Gastrocnemius medialis (tissue), 4 donors: ENCODE measurements at places on chromosomes 4 and X. TPM values are rescaled to one million over a fixed set of nuclear protein-coding genes. Genes with fewer than 3 reads are reported as not detected.

- H3K36me3 ChIP-seq: no peaks in the 10 kb centered on the region
- H3K27ac ChIP-seq: no peak overlapping the region
- H3K27me3 ChIP-seq: no peaks in the 10 kb centered on the region
- DNase-seq: no peak
- no peaks in the 10 kb centered on the region for H3K4me1 ChIP-seq
These were observed 224.2 kb downstream of the RCHY1 start for GRCh38 chr4:75289914-75290582.

DNA sequence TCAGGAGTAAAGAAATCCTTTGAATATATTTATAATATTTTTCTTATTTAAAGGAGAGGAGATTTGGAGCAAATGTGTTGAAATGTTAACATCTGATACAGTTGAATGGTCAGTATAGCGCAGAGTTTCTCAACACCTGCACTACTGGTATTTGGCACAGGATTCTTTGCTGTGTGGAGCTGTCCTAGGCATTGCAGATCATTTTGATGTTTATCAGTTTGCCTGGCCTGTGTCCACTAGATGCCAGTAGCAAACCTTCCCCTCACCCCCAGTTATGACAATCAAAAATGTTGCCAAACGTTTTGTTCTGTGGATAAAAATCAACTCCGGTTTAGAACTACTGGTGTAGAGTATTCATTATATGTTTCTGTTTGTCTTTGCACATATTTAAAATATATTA lies 765.3 kb upstream of the SLIT2 start:
- DNase-seq: no peak
- no peak overlapping the region for H3K4me3 ChIP-seq
- H3K4me1 ChIP-seq: no peaks in the 10 kb centered on the region
- no peaks in the 10 kb centered on the region for H3K36me3 ChIP-seq
- no peaks in the 10 kb centered on the region for H3K27me3 ChIP-seq

Gene CT45A5
- total RNA-seq: not detected

Gene ASB9
- 0.78 TPM for total RNA-seq

DNA sequence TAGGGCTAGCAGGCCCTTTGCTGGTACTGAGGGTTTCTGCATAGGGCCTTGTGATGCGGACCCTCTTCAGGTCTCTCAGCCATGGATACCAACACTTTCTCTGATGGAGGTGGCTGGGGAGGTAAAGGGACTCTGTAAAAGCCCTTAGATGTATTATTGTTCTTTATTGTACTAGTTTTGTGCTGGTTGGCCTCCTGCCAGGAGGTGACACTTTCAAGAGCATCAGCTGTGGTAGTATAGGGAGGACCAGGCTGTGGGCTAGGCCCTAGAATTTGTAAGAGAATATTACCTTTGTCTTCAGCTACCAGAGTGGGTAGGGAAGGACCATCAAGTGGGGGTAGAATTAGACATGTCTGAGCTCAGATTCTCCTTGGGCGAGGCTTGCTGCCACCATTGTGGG lies 936.3 kb downstream of the CENPC start:
- H3K4me3 ChIP-seq: no peak overlapping the region
- no peaks in the 10 kb centered on the region for H3K27me3 ChIP-seq
- no peaks in the 10 kb centered on the region for H3K36me3 ChIP-seq
- H3K4me1 ChIP-seq: no peaks in the 10 kb centered on the region
- no peak for DNase-seq

- H3K4me1 ChIP-seq: no peaks in the 10 kb centered on the region
- H3K4me3 ChIP-seq: no peak overlapping the region
- H3K27me3 ChIP-seq: no peaks in the 10 kb centered on the region
- no peaks in the 10 kb centered on the region for H3K36me3 ChIP-seq
- no peak for DNase-seq
- H3K27ac ChIP-seq: no peak overlapping the region
These were observed 86.0 kb downstream of the HTT start for GRCh38 chr4:3160438-3160837.

DNA sequence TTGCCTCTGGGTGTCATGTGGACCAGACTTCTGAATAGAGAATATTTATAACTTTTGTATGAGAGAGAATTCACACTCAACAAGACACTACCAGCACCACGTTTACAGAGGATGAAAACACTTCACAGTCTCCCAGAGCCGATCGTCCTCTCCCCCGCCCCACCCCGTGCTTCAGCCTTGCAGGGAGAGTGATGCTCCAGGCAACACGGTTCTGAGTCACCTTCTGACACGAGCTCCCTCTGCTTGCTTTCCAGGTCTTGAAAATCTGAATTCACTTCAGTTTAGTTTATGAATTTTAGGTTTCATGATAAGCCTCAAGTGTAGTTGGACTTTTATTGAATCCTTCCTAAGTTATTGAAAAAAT lies 59.8 kb downstream of the CPLX1 start:
- no peak overlapping the region for H3K27ac ChIP-seq
- no peaks in the 10 kb centered on the region for H3K4me1 ChIP-seq
- DNase-seq: no peak
- H3K27me3 ChIP-seq: no peaks in the 10 kb centered on the region
- H3K36me3 ChIP-seq: peaks cover 59% of the 10 kb centered on the region

GRCh38 chr4:154838694-154839093 lies 57.6 kb downstream of the RBM46 start:
- H3K27me3 ChIP-seq: no peaks in the 10 kb centered on the region
- no peak for DNase-seq
- no peak overlapping the region for H3K4me3 ChIP-seq
- H3K4me1 ChIP-seq: no peaks in the 10 kb centered on the region
- H3K27ac ChIP-seq: no peak overlapping the region
- no peaks in the 10 kb centered on the region for H3K36me3 ChIP-seq

Gene TCEAL6
- total RNA-seq: not detected

DNA sequence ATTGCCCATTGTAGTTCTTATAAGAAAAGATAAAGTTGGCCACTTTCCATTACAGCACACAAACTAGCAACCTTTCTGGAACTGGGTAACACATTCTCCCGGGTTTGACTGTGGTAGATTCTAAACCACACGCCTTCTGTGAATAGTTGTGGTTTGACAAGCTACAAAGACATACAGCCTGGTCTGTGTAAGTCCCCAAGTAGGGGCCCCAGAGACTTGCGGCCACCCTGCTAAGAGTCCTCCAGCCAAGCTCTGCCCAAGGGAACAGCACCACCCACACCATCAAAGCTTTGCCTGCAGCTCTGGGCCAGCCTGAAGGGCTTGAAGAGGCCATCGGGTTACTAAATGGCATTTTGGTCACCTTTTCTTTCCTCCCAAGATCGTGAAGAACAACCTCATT lies 203.4 kb downstream of the MAML3 start:
- no peak overlapping the region for H3K4me3 ChIP-seq
- no peak overlapping the region for H3K27ac ChIP-seq
- no peak for DNase-seq
- no peaks in the 10 kb centered on the region for H3K36me3 ChIP-seq

- no peak overlapping the region for H3K27ac ChIP-seq
- DNase-seq: no peak
- H3K36me3 ChIP-seq: no peaks in the 10 kb centered on the region
These were observed 420.5 kb upstream of the TECRL start for GRCh38 chr4:64829749-64830148.

GRCh38 chr4:23169608-23170311 lies 477.0 kb downstream of the GBA3 start:
- H3K4me1 ChIP-seq: peaks cover 3% of the 10 kb centered on the region
- H3K27ac ChIP-seq: no peak overlapping the region
- H3K36me3 ChIP-seq: no peaks in the 10 kb centered on the region

Gene NDNF
- total RNA-seq: 6.3 TPM

DNA sequence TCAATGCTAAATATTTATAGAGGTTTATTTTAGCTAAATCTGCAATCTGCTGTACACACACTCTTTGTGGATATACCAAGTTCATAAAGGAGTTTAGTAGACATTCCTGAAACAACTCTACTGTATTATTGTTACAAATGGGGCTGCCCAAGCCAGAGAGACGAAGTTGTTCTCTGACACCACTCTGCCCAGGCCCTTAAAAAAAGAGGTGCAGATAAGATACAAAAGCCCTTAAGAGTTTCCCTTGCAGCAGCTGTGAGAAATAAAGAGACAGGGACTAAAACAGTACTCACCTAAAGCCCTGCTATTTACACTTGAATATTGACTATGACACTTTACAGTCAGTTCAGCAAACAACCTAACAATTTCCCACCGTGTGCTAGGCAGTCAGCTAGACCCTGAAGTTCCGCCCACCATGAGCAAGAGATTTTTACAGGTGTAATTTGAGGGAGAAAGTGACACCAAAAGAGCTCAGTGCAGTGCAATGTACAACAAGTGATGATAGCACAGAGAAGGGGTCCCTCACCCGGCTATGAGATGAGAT lies 191.7 kb downstream of the PRDM5 start:
- no peaks in the 10 kb centered on the region for H3K27me3 ChIP-seq
- DNase-seq: no peak
- H3K27ac ChIP-seq: no peak overlapping the region
- no peaks in the 10 kb centered on the region for H3K36me3 ChIP-seq
- no peaks in the 10 kb centered on the region for H3K4me1 ChIP-seq

- H3K27ac ChIP-seq: no peak overlapping the region
- no peak for DNase-seq
- no peaks in the 10 kb centered on the region for H3K27me3 ChIP-seq
- H3K36me3 ChIP-seq: no peaks in the 10 kb centered on the region
- H3K4me3 ChIP-seq: no peak overlapping the region
These were observed 301.9 kb downstream of the TLL1 start for GRCh38 chr4:166174717-166175490.

Gene SUPT20HL2
- total RNA-seq: not detected

GRCh38 chr4:138407329-138407728 lies 165.2 kb upstream of the SLC7A11 start:
- H3K27ac ChIP-seq: no peak overlapping the region
- no peak overlapping the region for H3K4me3 ChIP-seq
- no peaks in the 10 kb centered on the region for H3K36me3 ChIP-seq
- no peaks in the 10 kb centered on the region for H3K4me1 ChIP-seq
- DNase-seq: no peak
- H3K27me3 ChIP-seq: no peaks in the 10 kb centered on the region

DNA sequence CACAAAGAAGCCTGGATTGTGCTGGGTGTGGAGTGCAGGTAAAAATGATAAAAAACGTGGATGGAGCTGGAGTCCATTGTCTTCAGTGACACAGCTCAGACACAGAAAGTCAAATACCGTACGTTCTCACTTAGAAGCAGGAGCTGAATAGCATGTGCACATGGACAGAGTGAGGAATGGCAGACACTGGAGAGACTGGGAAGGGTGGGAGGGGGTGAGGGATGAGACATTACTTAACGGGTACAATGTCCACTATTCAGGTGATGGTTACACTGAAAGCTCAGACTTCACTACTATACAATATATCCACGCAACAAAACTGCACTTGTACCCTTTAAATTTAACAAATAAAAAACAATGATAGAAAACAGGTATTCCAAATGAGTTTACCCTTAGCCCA lies 18.1 kb upstream of the IRAK1 start:
- no peak overlapping the region for H3K27ac ChIP-seq
- no peak for DNase-seq
